ENCODE measurements at places on chromosomes 5 and 9. TPM values are rescaled to one million over a fixed set of nuclear protein-coding genes. Genes with fewer than 3 reads are reported as not detected.

- DNase-seq: peak; percentile 79
These were observed 930 bp downstream of the PRLR start for GRCh38 chr5:35229076-35230037.

DNA sequence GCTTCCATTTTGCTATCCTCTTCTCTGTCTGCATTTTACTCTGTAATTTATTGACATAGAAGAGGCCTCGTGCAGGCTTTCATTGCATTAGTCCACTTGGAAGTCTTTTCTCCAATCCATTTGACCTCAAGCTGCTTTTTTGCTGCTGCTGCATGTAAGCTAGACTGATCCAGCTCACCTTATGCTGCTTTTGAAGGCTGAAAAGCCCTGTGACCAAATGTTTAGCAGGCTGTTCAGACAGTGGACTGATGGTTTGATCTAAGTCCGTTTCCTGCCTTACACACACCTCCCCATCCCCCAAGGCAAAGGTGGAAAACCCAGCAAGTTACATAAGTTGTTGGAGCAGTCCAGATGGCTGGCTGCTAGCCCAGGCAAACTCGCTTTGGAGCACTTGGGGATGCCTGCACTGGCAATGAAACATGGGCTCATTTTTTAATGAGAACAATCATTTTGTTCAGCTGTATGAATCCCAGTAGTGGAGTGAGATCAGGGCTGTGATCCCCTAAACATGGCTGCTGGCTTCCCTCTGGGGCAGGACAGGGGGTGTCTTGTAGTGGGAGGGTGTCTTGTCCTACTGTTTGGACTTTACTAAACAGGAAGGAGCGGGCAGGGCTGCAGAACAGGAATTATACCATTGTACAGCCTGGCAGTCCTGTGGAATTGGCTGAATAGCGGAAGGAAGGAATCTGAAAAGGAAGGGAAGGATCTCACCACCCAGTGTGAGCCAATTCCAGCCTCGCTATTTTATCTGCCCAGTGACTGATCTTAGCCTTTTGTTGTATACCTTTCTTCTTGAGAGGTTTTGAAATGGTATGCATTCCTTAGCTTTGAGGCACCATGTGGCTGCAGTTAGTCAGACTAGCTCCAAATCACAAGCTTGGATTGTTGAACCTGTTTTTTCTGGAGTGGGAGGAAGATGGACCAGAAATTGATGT lies 212.0 kb downstream of the ARHGAP26 start:
- no peak for DNase-seq

DNA sequence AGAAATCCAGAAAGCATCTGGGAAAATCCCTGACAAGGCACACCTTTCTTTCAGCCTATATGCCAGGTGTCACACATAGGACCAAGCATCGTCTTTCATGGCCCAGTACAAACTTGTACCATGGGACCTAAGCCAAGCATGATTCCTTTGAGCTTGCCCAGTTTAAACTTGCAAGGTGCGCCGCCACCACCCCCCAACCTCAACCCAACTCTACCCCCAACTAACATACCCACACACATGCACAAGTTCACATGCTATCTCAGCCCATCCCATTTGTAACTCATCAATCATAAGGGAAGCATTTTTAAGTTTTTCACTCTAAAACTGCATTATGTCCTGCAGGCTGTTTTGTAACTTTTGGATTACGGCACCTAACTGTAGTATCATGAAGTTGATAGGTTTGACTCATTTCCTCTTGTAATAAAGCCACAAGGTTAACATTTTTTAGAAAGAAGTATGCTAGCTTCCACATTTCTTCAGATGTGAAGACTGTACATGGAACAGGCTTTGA lies 145.9 kb upstream of the FST start:
- DNase-seq: no peak

DNA sequence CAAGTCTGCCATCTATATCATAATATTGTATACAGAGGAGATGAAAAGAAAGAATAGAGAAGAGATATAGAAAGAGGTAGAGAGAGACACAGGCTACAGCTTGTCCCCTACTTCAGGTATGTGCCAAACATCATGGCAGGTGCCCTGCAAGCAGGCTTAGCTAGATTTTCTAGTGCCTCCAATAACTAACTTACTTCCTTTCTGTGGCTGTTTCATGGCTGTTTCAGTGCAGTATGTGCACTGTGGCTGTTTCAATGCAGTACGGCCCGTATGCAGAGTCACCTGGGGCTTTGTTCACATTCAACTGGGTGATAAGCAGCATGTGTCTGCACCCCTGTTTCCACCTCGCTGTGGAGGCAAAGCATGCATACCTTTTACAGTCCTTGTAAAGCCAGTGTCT lies 327.2 kb downstream of the NTRK2 start:
- no peak for DNase-seq

The ANKRD18A gene
- 12.9 TPM for total RNA-seq

The STK32A gene
- total RNA-seq: 3.0 TPM

The WNK2 gene
- total RNA-seq: 113 TPM

The CENPK gene
- 36.6 TPM for total RNA-seq
